ENCODE measurements at places on chromosomes 5 and 9.

DNA sequence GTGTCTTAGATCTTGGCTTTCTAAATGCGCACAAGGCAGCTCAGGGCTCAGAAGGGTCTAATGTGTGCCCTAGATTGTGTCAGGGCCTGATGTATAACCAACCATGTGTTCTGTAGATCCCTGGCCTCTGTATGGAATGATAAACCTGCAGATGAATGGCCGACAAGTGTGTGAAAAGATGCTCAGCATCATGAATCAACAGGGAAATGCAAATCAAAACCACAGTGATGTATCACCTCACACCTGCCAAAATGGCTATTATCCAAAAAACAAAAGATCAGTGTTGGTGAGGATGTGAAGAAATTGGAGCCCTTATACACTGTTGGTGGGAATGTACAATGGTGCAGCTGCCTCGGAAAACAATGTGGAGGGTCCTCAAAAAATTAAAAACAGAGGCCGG, 489.8 kb downstream of the SEMA5A start:
- no peak for DNase-seq

DNA sequence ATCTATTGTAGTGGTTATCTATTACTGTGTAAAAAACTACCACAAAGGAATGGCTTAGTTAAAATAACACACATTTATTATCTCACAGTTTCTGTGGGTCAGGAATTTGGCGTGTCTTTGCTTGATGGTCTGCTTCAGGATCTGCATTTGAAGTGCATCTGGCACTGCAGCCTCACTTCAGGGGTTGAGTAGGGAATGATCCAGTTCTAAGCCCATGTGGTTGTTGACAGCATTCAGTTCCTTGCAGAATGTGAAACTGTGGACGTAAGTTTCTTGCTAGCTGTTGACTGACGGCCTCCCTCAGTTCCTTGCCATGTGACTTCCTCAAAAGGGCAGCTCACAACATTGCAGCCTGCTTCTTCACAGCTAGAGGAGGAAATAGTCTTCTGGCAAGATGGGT, 2.1 kb upstream of the OGN start:
- peak; percentile 9 for DNase-seq

DNA sequence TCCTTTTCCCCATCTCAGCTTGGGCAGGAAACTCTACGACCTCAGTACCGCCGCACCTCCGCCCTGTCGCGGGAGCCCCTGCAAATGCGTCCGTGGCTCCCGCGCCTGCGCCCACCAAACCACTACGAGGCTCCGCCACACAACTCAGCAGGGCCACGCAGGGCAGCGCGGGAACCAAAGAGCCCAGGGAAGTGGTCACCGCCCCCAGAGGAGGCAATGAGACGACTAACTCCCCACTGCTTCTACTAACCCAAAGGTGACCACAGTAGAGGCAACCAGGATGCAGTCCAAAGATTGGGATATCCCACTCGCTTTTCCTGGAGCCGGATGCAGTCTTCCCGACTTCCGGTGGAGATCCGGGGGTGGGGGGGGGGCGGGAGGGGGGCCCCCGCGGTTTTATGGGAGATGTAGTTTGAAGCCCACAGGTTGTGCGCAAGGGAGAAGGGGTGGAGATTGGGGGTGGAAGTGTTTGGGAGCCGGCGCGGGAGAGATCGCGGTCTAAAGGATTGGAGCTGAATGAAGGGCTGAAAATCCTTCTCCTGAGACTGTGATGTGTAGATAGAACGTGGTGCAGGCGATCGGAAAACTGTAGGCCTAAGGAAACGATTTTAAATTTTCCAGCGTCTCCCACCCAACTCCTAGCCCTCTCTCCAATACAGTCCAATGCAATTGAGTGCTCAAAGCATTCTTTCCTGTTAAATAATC, at the start of gene NUDT12:
NUDT12 (minus strand) TSS at position 337 of the 705 bp plus-strand sequence. CDS start 2,541 bp downstream, outside the sequence.
- peak; percentile 87 for DNase-seq

DNA sequence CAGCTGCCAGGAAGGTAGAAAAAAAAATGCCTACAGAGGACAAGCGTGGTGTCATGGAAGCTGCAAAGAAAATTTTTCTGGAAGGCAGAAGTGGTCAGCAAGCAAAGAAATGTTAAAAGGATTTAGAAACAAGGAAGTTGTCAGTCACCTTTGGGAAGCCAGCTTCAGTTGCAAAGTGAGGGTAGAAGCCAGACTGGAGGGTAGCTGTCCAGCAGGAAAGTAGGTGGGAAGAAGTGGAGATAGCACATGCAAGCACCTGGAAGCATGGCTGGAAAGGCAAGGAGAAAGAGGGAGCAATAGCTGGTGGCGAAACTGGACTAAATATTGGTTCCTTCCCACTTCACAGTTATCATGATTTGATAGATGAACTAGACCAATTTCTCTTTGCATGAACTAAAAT, 54.3 kb downstream of the ADRB2 start:
- no peak for DNase-seq

DNA sequence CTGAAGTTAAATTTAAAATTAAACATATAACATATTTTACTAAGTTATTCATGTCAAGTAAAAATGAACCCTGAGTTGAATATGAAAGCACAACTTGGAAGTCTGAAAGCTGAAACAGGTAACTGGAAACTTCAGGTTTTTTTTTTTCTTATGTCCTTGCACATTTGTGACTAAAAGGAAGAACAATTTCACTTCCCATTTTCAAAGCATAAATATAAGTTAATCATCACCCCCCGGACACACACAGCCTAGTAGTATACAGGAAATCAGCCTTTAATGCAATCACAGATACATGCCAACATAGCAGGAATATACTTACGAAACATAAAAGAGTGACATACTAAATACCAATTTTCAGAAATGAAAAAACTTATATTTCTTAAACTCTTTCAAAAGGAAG, 225.9 kb downstream of the RFX3 start:
- no peak for DNase-seq
